T-cell (primary cell): ENCODE measurements at places on chromosomes 3 and 15. TPM values are rescaled to one million over a fixed set of nuclear protein-coding genes. Genes with fewer than 3 reads are reported as not detected.

ECE2 gene
- not detected for total RNA-seq

SH2D7 gene
- total RNA-seq = not detected

SLC12A6 gene
- 103 TPM for total RNA-seq

MYZAP gene
- total RNA-seq = 1.2 TPM

CATSPER2 gene
- 10.5 TPM for total RNA-seq

MASP1 gene
- not detected for total RNA-seq

CD96 gene
- total RNA-seq = 226 TPM

SMAD6 gene
- 0.55 TPM for total RNA-seq

CCR3 gene
- total RNA-seq = not detected

MYD88 gene
- 47.5 TPM for total RNA-seq

ALDH1A3 gene
- 0.26 TPM for total RNA-seq

GOLGA6L4 gene
- total RNA-seq = 2.9 TPM

EIF2A gene
- total RNA-seq = 93.7 TPM
